Immature natural killer cell (primary cell): ENCODE measurements at places on chromosomes 6 and 20.

GRCh38 chr20:15113144-15113773 is 775.8 kb upstream of the FLRT3 start:
- DNase-seq: no peak

DNA sequence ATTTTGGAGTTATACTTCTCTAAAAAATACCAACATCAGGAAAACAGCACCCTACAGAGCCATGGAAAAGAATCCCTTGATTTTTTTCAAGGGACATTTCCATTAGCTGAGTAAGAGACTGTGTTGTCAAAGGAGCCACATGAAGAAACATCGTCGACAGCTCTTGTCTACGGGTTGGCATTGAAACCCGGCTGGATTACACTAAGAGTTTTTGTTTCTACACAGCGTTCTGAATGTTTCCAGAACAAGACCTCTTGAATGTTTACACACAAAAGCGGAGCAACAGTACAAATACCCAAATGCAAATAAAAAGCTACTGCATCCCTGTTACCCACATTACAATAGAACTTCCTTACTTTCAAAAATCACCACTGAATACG is 2.4 kb upstream of the MYLK4 start:
- DNase-seq: no peak

GRCh38 chr20:42191140-42191860 is 573.1 kb upstream of the CHD6 start:
- no peak for DNase-seq

DNA sequence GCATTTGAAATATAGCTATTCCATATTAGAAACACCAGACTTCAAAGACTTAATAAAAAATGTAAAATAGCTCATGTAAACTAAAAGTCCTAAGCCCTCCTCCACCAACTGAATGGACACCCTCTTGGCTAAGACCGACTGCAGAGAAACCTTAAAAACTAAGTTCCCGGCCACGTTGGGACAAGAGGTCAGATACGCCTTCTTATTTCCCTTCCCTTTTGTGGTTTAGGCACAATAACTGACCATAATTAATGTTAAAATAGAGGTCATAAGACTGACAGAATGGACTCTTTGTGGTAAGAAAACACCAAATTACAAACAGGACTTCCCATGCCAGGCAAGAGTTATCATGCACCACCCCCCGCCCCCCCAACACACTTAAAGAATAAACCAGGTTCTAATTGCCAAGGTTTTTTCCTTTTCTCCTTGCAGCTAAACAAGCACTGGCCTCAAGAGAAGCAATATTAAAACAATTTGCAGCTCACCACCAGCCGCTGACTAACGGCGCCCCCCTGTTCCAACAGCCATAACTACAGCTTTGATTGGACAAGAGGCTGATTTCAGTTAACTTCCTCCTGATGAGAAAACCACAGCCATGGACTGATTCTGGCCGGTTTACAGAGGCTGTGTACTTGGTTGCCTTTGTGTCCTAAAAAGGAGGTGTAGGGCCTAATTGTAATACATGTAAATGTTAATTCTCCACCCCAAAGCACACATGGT is 10.7 kb upstream of the LAMP5 start:
- DNase-seq: no peak

- no peak for DNase-seq
Measured at GRCh38 chr6:46528961-46529750, 37.9 kb upstream of the RCAN2 start.
